ENCODE measurements at places on chromosomes 5 and 9.

GRCh38 chr5:170411100-170411499 lies 21.9 kb upstream of the KCNMB1 start:
- no peaks in the 10 kb centered on the region for H3K36me3 ChIP-seq
- peaks cover 7% of the 10 kb centered on the region for H3K4me1 ChIP-seq
- no peak overlapping the region for H3K4me3 ChIP-seq
- H3K27me3 ChIP-seq = no peaks in the 10 kb centered on the region
- H3K27ac ChIP-seq = no peak overlapping the region
- DNase-seq = no peak

GRCh38 chr5:168817591-168817990 lies 238.4 kb upstream of the PANK3 start:
- H3K27ac ChIP-seq = no peak overlapping the region
- no peaks in the 10 kb centered on the region for H3K36me3 ChIP-seq
- DNase-seq = no peak

DNA sequence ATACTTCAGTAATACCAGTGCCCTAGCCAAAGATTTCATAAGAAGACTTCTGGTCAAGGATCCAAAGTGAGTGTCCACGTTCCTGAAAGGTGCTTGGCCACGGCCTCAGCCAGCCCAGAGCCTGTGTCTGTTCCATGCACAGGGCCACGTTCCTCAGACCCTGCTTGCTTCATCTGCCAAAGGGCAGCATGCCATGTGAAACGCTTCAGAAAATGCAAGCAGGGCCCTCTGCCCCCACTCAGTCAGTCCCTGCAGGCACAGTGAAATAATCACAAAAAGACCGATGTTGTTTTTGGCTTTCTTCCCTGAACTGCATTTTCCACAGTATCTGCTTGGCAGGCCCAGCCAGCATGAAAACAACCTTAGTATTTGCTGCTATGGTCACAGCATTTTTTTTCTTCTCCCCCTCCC lies 85.5 kb upstream of the CTSL start:
- H3K4me3 ChIP-seq = no peak overlapping the region
- H3K36me3 ChIP-seq = no peaks in the 10 kb centered on the region
- no peaks in the 10 kb centered on the region for H3K27me3 ChIP-seq
- no peak for DNase-seq

GRCh38 chr9:87659534-87660419 lies 66.1 kb upstream of the CTSL start:
- H3K4me1 ChIP-seq = no peaks in the 10 kb centered on the region

DNA sequence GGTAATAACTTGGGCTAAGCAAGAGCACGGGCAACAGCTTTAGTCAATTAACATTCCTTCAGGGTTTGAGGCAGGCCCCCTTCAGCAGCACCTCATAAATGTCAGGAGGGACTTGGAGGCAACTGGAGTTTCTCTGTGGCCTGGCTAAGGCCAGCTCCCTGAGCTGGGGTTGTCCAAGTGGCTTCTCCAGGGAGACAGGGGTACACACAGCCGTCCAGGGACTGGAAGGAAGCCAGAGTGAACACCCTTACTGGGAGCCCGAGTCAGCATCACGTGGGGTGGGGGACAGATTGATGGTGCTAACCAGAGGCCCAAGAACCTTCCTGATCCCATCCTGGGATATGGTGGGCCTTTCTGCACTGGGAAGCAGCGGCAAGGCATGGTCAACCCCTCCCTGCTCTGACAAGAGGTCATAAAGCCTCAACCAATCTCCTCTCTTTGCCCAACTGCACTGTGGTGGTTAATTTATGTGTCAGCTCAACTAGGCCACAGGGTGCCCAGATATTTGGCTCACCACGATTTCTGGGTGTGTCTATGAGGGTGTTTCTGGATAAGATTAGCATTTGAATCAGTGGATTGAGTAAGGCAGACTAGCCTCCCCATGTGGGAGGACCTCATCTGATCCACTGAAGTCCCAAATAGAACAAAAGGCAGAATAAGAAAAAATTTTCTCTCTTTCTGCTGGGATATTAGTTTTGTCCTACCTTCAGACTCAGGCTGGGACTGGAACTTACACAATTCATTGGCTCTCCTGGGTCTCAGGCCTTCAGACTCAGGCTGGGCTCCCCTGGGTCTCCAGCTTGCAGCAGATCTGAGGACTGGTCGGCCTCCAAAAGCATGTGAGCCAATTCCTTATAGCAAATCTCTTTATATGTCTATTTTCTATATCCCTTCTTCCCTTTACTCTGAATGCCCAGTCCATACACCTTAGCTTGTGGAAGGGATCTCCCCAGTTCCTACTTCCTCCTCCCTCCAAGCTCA lies 127.2 kb upstream of the LARP1 start:
- H3K36me3 ChIP-seq = no peaks in the 10 kb centered on the region
- no peaks in the 10 kb centered on the region for H3K4me1 ChIP-seq
- no peaks in the 10 kb centered on the region for H3K27me3 ChIP-seq
- no peak overlapping the region for H3K27ac ChIP-seq
- H3K4me3 ChIP-seq = no peak overlapping the region

DNA sequence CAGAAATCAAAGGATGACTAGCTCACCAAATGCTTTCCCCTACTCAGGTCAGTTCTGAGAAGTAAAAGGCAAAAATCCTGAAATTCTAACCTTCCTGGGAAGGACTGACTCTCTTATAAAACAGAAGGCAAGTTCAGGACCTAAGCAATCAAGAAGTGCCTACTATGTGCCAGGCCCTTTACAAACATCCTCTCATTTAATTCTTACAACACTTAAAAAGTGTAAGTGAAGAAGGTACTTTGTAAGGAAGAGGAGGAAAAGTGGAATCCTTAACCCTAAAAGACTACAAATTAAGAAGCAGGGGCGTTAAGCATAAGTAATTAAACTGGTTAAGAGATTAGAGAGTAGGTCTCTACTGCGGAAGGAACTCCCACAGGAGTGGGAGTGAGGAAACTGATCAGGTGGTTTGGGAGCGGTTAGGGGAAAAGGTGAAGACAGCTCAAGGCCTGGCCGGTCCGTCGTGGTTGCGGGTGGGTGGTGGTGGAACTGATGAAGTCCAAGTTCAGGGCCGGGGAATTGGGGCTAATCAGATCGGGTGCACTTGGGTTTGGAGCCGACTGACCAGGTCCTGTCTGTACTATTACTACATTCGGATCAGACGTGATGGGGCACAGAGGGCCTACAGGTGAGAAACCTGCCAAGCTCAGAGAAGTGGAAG lies 839 bp downstream of the MED27 start:
- H3K36me3 ChIP-seq = peaks cover 22% of the 10 kb centered on the region
- H3K4me1 ChIP-seq = peaks cover 19% of the 10 kb centered on the region
- peak overlapping the region; percentile 88 for H3K4me3 ChIP-seq
- no peak overlapping the region for H3K27ac ChIP-seq
